T-helper 1 cell (primary cell): ENCODE measurements at places on chromosomes 11 and 22.

- no peak for DNase-seq
These were observed 35.0 kb downstream of the RASSF10 start for GRCh38 chr11:13043912-13044628.

GRCh38 chr11:10865837-10866270 lies 8.0 kb upstream of the ZBED5 start:
- no peak for DNase-seq

- DNase-seq: no peak
These were observed 7.5 kb downstream of the GLB1L3 start for GRCh38 chr11:134283461-134284230.

DNA sequence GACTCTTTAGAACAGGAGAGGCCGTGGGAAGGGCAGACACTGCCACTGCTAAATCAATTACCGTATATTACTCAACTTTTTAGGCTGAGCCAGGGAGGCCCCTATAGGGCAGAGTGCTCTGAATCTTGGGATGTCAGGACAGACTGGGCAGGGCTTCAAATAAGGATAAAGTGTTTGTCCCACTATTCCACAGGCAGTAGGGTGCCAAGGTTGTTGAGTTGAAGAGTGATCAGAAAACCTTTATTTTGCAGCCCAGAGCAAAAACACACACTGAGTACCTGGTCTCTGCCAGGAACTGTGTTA lies 1.6 kb upstream of the B4GAT1 start:
- DNase-seq: no peak

- no peak for DNase-seq
These were observed 35.9 kb upstream of the PRDM11 start for GRCh38 chr11:45110562-45110961.

DNA sequence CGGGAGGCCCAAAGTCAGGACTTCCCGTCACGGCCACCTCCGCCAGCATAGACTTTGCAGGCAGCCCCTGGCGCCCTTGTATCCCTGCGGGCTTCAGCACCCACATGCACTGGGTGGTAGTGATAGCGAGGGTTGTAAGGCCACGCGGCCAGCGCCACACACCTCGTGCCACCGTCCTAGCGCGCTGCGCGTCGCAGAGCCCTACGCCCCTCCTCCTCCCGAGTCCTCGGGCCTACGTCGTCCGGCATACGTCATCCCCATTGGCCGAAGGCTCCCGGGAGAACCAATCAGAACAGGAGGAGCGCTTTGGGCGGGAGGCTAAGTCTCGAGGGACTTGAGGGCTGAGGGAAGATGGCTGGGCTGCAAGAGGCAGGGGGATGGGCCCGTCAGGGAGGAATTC lies 1.3 kb upstream of the BTBD18 start:
- no peak for DNase-seq

DNA sequence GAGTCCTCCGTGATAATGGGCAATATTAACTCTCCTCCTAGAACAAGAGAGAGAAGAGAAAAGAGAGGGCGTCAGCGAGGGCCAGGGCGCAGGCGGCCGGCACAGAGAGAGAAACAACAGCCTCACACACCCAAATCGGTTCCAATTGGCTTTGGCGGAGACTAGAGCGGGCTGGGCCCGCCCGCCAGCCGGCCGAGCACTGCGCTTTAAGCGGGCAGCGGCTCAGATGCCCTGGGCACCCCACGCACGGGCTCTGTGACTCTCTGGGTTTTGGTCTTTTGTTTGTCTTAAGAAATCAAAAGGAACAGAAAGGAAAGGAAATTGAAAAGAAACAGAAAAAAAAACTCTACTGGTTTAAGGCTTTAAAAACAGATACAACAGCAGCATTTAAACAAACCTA lies 17.0 kb downstream of the SLC22A12 start:
- no peak for DNase-seq

DNA sequence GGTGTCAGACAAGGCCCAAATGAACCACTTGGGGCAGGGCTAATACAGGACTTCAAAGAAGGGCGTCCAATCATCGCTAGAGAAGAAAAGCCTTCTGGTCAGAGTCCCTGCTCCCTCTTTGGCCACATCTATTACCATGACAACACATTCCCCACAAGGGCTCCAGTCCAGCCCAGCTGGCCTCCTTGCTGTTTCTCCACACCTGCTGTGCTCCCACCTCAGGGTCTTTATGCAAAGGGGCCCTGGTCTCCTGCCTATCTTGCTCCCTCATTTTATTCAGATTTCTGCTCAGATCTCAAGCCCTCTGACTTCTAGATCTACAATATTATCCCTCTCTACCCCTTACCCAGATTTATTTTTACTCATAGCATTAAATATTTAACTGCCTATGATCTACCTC lies 58.0 kb upstream of the KIRREL3 start:
- DNase-seq: no peak

DNA sequence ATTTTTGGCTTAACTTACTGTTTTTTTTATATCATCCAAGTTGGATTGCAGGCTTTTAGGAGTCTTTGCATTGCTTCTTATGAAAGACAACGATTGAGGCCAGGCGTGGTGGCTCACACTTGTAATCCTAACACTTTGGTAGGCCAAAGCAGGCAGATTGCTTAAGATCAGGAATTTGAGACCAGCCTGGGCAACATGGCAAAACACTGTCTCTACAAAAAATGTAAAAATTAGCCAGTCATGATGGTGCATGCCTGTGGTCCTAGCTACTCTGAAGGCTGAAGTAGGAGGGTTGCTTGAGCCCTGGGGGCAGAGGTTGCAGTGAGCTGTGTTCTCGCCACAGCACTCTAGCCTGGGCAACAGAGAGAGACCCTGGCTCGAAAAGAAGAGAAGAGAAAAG lies 56.6 kb downstream of the BID start:
- no peak for DNase-seq

DNA sequence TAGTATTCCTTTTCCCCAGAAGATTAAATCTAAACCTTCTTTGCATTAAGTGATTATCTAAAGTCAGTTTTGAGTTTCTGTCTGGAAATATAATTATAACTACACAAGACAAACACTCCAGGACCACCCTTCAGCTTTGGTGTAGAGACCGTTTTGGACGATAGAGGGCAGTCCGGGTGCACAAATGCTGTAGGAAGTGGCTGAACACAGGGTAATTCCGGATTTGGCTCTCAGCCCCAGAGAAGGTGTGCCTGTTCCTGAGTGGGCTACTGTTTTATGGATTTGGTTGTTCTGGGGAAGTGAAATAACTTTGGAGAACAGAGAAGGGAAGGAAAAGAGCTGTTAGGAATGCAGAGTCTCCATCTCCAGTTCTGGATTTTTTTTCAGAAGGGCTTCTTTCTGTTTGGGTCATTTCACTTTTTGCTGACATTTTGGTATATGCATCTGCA lies 14.8 kb downstream of the EXT2 start:
- no peak for DNase-seq

GRCh38 chr11:33884601-33885000 lies 7.3 kb downstream of the LMO2 start:
- no peak for DNase-seq

DNA sequence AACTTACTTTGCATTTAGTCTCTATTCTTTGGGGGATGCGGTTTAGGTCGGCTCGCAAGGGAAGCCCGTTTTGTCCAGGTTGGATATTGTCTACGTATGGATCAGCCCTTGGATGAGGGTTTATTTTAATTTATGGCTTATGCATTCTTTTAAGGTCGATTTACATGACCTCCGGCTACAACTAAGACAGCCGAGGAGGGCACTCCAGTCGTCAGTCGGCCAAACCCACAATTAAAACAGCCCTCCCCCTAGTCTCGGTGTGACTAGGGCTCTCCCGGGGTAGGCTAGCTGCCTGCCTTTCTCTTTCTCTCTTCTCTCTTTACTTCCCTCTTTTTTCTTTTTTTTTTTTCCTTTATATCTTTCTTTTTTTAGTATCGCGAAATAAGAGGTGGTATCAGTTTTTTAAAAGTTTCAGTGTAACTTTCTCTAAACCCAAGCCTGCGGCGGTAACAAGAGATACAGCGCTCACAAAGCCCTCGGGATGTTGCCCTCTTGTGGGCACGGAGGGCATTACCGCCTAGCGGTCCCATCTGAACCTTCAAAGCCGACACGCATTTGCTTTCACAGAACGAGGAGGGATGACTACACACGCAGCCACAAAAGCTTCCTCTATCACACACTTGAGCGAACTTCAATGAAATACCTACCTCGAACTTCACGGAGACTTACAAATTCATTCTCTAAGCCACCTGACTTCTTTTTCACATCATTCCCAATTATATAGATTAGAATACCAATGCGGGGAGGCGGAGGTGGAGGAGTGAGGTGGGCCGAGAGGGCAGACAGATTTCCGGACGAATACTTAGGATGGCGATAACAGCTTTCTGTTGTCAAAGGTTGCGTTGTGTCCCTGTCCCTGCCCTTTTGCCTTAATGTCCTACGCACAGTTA lies 132.3 kb upstream of the C11orf58 start:
- peak; percentile 82 for DNase-seq

- no peak for DNase-seq
These were observed 1475.4 kb downstream of the BRD1 start for GRCh38 chr22:48352086-48352911.

- no peak for DNase-seq
These were observed 1.4 kb upstream of the PHOX2A start for GRCh38 chr11:72245263-72245816.

GRCh38 chr11:69605737-69606526 lies 35.0 kb upstream of the CCND1 start:
- DNase-seq: no peak

DNA sequence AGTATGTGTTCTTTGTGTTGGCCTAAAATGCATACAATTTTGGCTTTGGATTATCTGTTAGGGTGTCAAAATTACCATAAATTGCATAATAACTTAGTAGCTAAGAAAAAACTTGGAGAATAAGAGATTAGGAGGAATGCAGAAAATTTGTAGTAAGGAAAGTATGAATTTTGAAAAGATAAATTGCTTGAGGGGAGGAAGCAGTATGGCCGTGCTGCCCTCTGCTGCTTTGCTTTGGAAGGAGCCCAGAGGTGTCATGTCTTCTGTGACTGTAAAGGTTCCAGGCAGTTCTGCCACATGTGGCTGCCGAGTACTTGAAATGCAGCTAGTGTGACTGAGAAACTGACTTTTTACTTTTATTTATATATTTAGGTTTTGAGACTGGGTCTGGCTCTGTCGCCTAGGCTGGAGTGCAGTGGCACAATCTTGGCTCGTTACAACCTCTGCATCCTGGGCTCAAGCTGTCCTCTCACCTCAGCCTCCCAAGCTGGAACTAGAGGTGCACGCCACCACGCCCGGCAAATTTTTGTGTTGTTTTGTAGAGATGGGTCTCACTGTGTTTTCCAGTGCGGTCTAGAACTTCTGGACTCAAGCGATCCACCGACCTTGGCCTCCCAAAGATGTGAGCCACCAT lies 1.8 kb downstream of the ADSL start:
- peak; percentile 64 for DNase-seq

- no peak for DNase-seq
These were observed 52.5 kb downstream of the CD6 start for GRCh38 chr11:61023966-61024295.

GRCh38 chr22:17477391-17477833 lies 85.9 kb upstream of the SLC25A18 start:
- DNase-seq: no peak

- no peak for DNase-seq
These were observed 223.1 kb upstream of the B3GAT1 start for GRCh38 chr11:134634897-134635831.

DNA sequence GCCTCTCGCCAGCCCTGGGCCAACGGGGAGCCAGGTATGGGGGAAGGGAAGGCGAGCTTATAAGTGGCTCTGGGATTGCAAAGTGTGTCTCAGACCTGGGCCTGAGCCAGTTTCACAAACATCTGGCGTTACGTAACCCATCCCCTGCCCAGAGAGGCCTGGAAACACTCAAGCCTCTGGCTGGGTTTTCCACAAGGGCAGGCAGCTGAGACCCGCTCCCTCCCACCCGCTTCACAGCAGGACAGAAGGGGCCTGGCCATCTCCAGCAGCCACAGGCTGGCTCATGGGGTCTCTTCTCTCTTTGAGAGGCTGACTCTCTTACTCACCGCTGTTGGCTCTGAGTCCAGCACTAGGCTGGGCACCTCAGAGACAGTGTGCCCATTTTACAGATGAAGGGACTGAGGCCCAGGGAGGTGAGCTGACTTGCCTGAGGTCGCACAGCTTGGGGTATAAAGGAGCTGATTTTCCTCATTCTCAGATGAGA lies 44.5 kb downstream of the TRIOBP start:
- no peak for DNase-seq

DNA sequence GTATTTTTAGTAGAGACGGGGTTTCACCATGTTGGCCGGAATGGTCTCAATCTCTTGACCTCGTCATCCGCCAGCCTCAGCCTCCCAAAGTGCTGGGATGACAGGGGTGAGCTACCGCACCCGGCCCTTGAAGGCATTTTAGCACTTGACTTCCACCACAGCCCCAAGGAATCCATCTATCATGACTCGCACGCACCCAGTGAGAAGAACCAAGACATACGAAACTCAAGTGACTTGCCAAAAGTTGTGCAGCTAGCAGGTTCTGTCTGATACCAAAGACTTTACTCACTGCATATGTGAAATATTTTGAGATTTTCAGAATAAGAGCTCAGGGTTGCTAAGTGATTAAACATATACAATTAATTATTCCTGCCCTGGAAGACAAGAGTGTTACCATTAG lies 21.0 kb downstream of the FLI1 start:
- no peak for DNase-seq
